DMS53 (cell line): ENCODE measurements at places on chromosomes 2 and 18.

DNA sequence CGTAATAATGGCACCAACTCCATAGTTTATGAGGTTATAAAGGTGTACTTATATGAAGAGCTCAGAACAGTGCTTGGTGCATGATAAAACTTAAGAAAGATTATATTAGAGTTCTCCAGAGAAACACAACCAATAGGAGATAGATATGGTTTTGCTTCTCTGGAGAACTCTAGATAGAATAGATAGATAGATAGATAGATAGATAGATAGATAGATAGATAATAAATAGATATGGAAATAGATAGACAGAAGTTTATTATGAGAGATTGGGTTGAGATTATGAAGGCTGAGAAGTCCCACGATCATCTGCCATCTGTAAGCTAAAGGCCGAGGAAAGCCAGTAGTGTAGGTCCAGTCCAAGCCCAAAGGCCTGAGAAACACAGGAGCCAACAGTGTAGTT is 2.9 kb upstream of the MBOAT2 start:
- DNase-seq = no peak

DNA sequence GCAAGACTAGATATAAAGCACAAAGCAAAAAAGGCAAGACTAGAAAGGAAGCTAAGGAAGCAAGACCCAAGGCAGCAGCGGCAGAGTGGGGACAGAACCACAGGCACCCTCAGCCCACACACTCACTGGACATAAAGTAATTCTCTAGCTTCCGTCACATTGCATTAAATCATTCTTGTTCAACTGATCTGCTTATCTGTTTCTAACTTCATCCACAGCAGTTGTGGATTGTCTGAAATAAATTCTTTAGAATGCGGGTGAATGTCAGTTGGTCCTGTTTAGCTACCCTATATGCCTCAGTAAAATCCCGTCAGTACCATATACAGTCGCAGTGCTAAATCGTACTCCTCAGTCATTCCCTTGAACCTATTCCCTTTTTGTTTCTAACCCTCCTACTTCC is 183.2 kb upstream of the SLC39A10 start:
- no peak for DNase-seq

DNA sequence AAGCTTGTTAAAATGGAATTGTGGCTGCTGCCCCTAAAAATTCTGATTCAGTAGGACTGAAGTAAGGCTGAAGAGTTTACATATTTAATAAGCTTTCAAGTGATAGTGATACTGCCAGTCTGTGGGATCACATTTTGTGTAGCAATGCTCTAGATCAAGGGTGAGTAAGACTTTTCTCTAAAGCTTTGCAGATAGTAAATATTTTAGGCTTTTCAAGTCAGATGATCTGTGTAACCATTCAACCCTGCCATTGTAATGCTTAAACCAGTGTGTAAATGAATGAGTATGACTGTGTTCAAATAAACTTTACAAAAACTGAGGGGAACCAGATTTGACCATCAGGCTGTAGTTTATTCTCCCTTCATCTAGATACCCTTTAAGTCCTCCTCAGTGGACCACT is 92.7 kb downstream of the PIK3C3 start:
- DNase-seq = no peak

- DNase-seq = peak; percentile 87
Observed at GRCh38 chr18:12946549-12947284, 1.1 kb upstream of the SEH1L start.

- no peak for DNase-seq
Observed at GRCh38 chr2:181646415-181646987, 10.4 kb downstream of the CERKL start.

GRCh38 chr2:30514134-30514847 is 67.2 kb downstream of the LCLAT1 start:
- no peak for DNase-seq

DNA sequence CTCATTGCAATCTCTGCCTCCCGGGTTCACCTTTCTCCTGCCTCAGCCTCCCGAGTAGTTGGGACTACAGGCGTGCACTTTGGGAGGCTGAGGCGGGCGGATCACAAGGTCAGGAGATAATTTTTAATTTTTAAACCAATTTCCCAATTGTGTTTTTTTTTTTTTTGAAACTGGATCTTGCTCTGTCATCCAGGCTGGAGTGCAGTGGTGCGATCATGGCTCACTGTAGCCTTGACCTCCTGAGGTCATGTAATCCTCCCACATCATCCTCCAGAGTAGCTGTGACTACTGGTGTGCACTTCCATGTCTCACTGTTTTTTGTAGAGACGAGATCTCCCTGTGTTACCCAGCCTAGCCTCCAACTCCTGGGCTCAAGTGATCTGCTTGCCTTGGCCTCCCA is 49.3 kb downstream of the GLS start:
- no peak for DNase-seq

DNA sequence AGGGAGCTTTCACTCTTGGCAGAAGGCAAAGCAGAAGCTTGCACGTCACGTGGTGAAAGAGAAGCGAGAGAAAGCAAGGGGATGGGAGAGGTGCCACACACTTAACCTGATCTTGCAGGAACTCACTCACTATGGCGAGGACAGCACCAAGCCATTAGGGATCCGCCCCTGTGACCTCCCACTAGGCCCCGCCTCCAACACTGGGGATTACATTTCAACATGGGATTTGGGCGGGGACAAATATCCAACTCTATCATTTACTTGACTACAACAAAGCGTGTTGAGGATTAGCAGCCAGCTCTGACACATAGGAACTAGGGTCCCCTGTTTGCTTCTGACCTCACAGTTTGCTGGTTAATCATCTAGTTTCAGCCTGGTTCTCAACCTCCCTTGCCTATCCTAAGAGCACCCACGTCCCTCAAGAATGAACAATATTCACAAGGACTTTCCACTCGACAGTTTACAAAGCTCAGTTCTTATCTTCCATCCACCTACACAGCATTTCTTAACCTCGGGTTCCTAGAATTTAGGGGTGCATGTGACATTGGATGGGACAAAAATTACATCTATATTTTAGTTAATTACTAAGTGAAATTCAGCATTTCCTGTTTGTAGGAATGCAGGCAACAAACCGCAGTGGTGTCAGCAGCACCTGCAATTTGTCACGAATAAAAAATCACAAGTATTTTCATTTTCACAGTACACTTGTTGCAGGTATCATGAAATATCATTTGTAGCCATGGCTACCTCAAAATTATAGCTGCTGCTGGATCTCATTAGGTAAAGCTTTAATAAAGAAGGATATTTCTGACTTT is 36.0 kb downstream of the LBH start:
- DNase-seq = no peak
